ENCODE measurements at places on chromosomes 7 and 10.

- H3K27ac ChIP-seq, result no peak overlapping the region
- H3K36me3 ChIP-seq, result no peaks in the 10 kb centered on the region
- no peak overlapping the region for H3K4me3 ChIP-seq
- H3K27me3 ChIP-seq, result peaks cover 6% of the 10 kb centered on the region
Measured at GRCh38 chr10:29353305-29353704, 64.4 kb downstream of the LYZL1 start.

- H3K4me1 ChIP-seq, result no peaks in the 10 kb centered on the region
- H3K36me3 ChIP-seq, result no peaks in the 10 kb centered on the region
- no peak overlapping the region for H3K27ac ChIP-seq
- peaks cover 15% of the 10 kb centered on the region for H3K27me3 ChIP-seq
Measured at GRCh38 chr7:450741-451140, 68.9 kb downstream of the PDGFA start.

DNA sequence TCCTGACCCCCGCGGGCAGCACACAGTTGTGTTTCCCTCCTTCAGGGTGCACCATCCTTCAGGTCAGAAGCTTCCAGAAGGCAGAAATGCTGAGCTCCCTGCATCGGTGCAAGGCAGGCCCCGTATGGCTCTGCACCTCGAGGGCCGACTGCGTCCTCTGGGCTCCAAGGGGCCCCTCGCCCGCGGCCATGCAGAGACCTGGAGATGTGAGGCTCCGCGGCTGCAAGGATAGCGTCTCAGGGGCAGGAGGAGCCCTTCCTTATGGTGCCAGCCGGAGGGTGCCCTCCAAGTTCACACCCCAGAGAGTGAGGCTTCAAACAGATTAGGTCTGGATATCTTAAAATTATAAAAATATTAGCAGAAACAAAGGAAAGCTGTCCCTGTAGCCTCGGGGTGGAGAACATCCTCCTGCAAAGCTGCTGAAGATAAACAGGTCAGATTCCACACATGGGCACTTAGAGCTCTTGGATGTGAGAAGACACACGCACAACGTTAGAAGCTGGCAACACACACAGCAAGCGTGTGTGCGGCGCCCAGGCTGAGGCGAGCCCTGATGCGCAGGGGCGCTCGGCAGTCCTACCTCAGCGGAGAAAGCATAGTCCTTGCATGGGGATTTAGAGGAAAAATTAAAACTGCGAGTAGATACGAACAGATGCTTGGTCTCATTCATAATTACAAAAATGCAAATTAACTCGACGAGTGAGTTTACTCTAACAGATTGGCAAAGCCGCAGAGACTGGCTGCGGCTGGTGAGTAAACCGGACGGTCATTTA is 20.4 kb downstream of the KNDC1 start:
- no peak overlapping the region for H3K27ac ChIP-seq
- peaks cover 16% of the 10 kb centered on the region for H3K27me3 ChIP-seq
- peaks cover 2% of the 10 kb centered on the region for H3K4me1 ChIP-seq
- no peaks in the 10 kb centered on the region for H3K36me3 ChIP-seq

DNA sequence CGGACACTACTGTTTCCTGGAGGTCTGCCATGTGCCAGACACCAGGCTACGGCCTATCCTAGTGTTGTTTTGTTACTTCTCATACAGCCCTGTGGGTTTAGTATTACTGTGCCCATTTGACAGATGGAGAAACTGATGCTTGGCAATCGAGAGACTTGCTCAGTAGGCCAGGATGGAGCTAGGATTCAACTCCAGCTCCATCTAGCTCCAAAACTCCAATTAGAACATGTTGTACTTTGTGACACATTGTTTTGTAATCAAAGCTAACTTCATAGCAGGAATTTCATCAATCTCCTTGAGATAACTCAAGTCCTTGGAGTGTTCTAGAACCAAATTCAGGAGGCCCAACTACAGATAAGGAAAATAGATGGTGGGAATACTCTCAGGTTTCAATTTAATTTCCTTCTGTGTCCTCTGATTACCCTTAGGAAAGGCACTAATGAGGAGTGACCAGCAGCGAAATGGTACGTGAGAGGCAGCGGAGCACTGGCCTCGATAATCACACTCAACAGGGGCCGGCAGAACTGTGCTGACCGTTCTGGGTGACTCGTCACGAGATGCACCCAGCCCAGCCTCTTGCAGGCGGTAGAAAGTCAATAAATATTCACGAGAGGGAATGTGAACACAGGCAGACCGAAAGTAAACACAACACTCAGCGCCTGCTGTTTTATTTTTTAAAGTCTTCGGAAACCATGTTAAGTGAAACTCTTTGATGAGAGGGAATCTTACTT is 269.6 kb upstream of the NEBL start:
- H3K4me3 ChIP-seq, result no peak overlapping the region
- no peaks in the 10 kb centered on the region for H3K36me3 ChIP-seq
- H3K4me1 ChIP-seq, result peaks cover 10% of the 10 kb centered on the region
- DNase-seq, result no peak
- H3K27me3 ChIP-seq, result peaks cover 3% of the 10 kb centered on the region
- H3K27ac ChIP-seq, result no peak overlapping the region

GRCh38 chr7:49088017-49088416 is 163.7 kb downstream of the CDC14C start:
- H3K27ac ChIP-seq, result no peak overlapping the region
- no peak for DNase-seq
- no peaks in the 10 kb centered on the region for H3K36me3 ChIP-seq
- peaks cover 5% of the 10 kb centered on the region for H3K27me3 ChIP-seq
- H3K4me1 ChIP-seq, result peaks cover 19% of the 10 kb centered on the region

DNA sequence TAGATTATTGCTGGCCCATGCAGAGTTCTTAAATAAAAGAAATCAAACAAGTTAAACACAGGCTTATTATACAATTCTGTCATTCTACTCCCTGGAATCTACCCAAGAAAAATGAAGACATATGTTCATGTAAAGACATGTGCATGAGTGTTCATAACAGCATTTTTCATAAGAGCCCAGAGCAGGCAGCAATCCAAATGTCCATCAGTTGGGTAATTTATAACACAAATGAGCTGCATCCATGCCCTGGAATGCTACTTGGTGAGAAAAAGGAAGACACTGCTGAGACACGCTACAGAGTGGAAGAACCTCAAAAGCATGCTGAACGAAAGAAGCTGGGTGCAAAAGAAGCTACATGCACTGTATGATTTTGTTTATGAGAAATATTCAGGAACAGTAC is 342.6 kb downstream of the TCERG1L start:
- no peak overlapping the region for H3K27ac ChIP-seq
- DNase-seq, result no peak
- H3K27me3 ChIP-seq, result peaks cover 7% of the 10 kb centered on the region
- no peaks in the 10 kb centered on the region for H3K4me1 ChIP-seq
- no peak overlapping the region for H3K4me3 ChIP-seq

DNA sequence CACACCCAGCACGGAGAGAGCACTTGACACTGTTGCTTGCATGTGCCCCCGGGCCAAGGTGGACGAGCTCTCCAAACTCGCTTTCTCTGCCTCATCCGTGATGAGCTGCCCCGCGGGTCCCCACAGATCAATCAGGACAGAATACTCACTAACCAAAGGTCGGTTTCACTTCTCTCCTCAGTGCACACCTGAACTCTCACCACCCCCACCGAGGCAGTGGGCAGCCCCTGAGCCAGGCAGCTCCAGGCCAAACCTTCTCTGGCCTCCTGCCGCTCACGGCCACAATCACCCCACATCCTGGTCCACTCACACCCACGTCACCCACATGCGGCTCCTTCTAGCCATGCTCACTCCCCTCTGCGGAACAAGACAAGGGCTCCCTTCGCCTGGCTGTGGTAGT is 443.9 kb downstream of the DNAJB6 start:
- no peaks in the 10 kb centered on the region for H3K4me1 ChIP-seq
- H3K4me3 ChIP-seq, result no peak overlapping the region
- DNase-seq, result no peak

DNA sequence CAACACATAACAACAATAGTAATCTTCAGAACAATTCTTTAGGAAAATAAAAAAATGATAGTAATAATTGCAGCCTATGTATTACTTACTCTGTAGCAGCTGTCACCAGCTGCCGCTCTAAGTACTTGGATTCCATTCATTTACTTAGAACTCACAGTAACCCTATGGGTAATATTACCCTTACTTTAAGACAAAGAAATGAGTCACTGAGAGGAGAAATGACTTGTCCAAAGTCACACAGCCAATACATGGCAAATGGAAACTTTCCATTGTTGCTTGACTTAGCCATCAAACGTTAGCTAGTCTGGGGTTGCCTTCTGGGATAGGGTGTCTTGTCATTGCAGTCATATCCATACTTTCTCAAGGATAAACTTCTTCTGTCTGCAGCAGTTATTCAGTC is 3.6 kb downstream of the CCNY start:
- peaks cover 11% of the 10 kb centered on the region for H3K36me3 ChIP-seq
- peak overlapping the region; percentile 7 for H3K27ac ChIP-seq
- DNase-seq, result no peak
- H3K4me1 ChIP-seq, result peaks cover 53% of the 10 kb centered on the region

- peaks cover 2% of the 10 kb centered on the region for H3K27me3 ChIP-seq
- no peaks in the 10 kb centered on the region for H3K36me3 ChIP-seq
- H3K4me3 ChIP-seq, result no peak overlapping the region
- peak overlapping the region; percentile 70 for H3K27ac ChIP-seq
- peaks cover 21% of the 10 kb centered on the region for H3K4me1 ChIP-seq
Measured at GRCh38 chr7:108413782-108414492, 42.3 kb downstream of the NRCAM start.

GRCh38 chr7:42155584-42156290 is 81.3 kb downstream of the GLI3 start:
- H3K27ac ChIP-seq, result no peak overlapping the region
- DNase-seq, result no peak
- no peaks in the 10 kb centered on the region for H3K36me3 ChIP-seq
- H3K27me3 ChIP-seq, result no peaks in the 10 kb centered on the region

DNA sequence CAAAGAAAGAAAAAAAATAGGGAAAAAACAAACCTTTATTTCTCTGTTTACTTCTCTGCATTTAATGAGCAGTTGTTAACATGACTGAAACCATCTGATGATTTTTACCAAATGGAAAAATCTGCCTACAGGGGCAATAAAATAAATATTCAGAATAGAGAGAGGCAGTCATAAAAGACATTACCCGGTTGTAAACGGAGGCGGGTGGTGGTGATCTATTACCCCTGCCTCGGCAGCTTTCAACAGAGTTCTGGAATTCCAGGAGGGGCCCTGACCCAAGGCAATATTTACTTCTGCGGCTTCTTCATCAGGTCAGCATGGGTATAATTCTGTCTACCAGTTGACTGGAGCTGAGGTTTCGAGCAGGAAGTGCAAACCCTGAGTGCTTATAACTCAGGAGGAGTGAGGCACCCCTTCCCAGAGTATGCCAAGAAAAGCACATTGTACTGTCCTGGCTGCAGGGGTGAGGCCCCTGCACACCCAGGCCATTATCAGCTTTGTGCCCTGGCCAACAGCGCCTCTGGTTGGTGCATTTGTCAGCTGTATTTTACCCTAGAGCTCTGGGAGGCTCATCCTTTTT is 8.2 kb upstream of the CXCL12 start:
- no peaks in the 10 kb centered on the region for H3K4me1 ChIP-seq
- no peak overlapping the region for H3K4me3 ChIP-seq
- H3K36me3 ChIP-seq, result no peaks in the 10 kb centered on the region
- DNase-seq, result no peak
- H3K27me3 ChIP-seq, result peaks cover 6% of the 10 kb centered on the region
- H3K27ac ChIP-seq, result no peak overlapping the region

- H3K4me3 ChIP-seq, result no peak overlapping the region
- H3K4me1 ChIP-seq, result peaks cover 7% of the 10 kb centered on the region
- H3K27ac ChIP-seq, result no peak overlapping the region
- H3K36me3 ChIP-seq, result no peaks in the 10 kb centered on the region
Measured at GRCh38 chr10:88097536-88097935, 234.1 kb downstream of the PTEN start.

- no peak overlapping the region for H3K4me3 ChIP-seq
- H3K27ac ChIP-seq, result no peak overlapping the region
- H3K27me3 ChIP-seq, result no peaks in the 10 kb centered on the region
- DNase-seq, result no peak
- peaks cover under 1% of the 10 kb centered on the region for H3K4me1 ChIP-seq
Measured at GRCh38 chr7:20348125-20348807, 17.6 kb downstream of the ITGB8 start.

GRCh38 chr10:3898821-3899220 is 113.8 kb upstream of the KLF6 start:
- H3K36me3 ChIP-seq, result no peaks in the 10 kb centered on the region
- DNase-seq, result no peak
- H3K4me3 ChIP-seq, result no peak overlapping the region
- no peaks in the 10 kb centered on the region for H3K27me3 ChIP-seq
- H3K4me1 ChIP-seq, result peaks cover 2% of the 10 kb centered on the region

- no peak for DNase-seq
- no peak overlapping the region for H3K4me3 ChIP-seq
- no peak overlapping the region for H3K27ac ChIP-seq
Measured at GRCh38 chr7:41872966-41873365, 170.1 kb upstream of the INHBA start.

- DNase-seq, result no peak
- peaks cover 11% of the 10 kb centered on the region for H3K4me1 ChIP-seq
- no peaks in the 10 kb centered on the region for H3K36me3 ChIP-seq
Measured at GRCh38 chr10:88505680-88506215, 77.4 kb downstream of the RNLS start.

GRCh38 chr7:69599955-69600709 is 1.9 kb downstream of the AUTS2 start:
- H3K4me1 ChIP-seq, result peaks cover 11% of the 10 kb centered on the region
- H3K36me3 ChIP-seq, result peaks cover 4% of the 10 kb centered on the region
- DNase-seq, result no peak
- H3K27ac ChIP-seq, result peak overlapping the region; percentile 16
- H3K27me3 ChIP-seq, result peaks cover 11% of the 10 kb centered on the region

GRCh38 chr10:102599565-102600327 is 44.5 kb upstream of the TRIM8 start:
- H3K4me3 ChIP-seq, result peak overlapping the region; percentile 85
- H3K36me3 ChIP-seq, result peaks cover 19% of the 10 kb centered on the region
- H3K27ac ChIP-seq, result peak overlapping the region; percentile 100
- H3K4me1 ChIP-seq, result peaks cover 80% of the 10 kb centered on the region
- DNase-seq, result peak; percentile 90

DNA sequence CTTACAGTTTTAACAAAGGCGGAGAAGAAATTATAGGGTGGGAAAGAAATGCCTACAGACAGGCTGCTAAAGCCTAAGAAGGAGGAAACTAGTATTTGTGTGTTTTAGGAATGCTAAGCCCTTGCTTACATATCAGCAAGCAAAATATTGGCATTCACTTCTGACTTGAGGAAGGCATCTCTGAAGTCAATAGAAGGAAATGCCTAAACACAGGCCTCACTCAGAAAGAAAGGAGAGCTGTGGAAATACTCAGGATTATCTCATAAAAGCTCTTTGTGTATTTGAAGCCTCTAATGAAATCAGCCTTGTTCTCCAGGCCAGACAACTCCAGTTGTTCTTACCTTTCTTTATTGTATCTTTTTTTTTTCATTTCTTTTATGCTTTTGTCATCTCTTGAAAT is 158.0 kb downstream of the AUTS2 start:
- H3K27me3 ChIP-seq, result peaks cover 3% of the 10 kb centered on the region
- no peak overlapping the region for H3K4me3 ChIP-seq
- peak overlapping the region; percentile 91 for H3K27ac ChIP-seq
- DNase-seq, result no peak
- H3K36me3 ChIP-seq, result no peaks in the 10 kb centered on the region
- peaks cover 69% of the 10 kb centered on the region for H3K4me1 ChIP-seq

GRCh38 chr10:50501478-50501877 is 122.3 kb downstream of the SGMS1 start:
- no peak overlapping the region for H3K4me3 ChIP-seq
- peaks cover 6% of the 10 kb centered on the region for H3K4me1 ChIP-seq
- no peaks in the 10 kb centered on the region for H3K36me3 ChIP-seq
- H3K27me3 ChIP-seq, result no peaks in the 10 kb centered on the region

GRCh38 chr10:125726914-125727313 is 7.4 kb downstream of the EDRF1 start:
- H3K4me1 ChIP-seq, result no peaks in the 10 kb centered on the region
- H3K4me3 ChIP-seq, result no peak overlapping the region
- H3K27me3 ChIP-seq, result no peaks in the 10 kb centered on the region
- H3K27ac ChIP-seq, result no peak overlapping the region
- H3K36me3 ChIP-seq, result peaks cover 30% of the 10 kb centered on the region
- no peak for DNase-seq
